ENCODE measurements at places on chromosomes 11 and 22. TPM values are rescaled to one million over a fixed set of nuclear protein-coding genes. Genes with fewer than 3 reads are reported as not detected.

APOA1 gene
- polyA plus RNA-seq, result not detected

OSM gene
- 1.6 TPM for polyA plus RNA-seq

RASL10A gene
- not detected for polyA plus RNA-seq

OR56A1 gene
- polyA plus RNA-seq, result not detected

TSGA10IP gene
- polyA plus RNA-seq, result not detected

LRRC55 gene
- polyA plus RNA-seq, result not detected

NAALAD2 gene
- polyA plus RNA-seq, result not detected

PSMC3 gene
- polyA plus RNA-seq, result 109 TPM

VPREB1 gene
- 23.1 TPM for polyA plus RNA-seq

CCDC81 gene
- polyA plus RNA-seq, result 0.22 TPM

TRIM49 gene
- not detected for polyA plus RNA-seq

TUB gene
- not detected for polyA plus RNA-seq

KCNJ1 gene
- polyA plus RNA-seq, result 0.20 TPM

KCNJ11 gene
- not detected for polyA plus RNA-seq

CRYBB3 gene
- not detected for polyA plus RNA-seq

NOX4 gene
- polyA plus RNA-seq, result not detected

GDPD4 gene
- polyA plus RNA-seq, result not detected

CALCA gene
- not detected for polyA plus RNA-seq

CD3D gene
- 3.9 TPM for polyA plus RNA-seq

KRTAP5-10 gene
- polyA plus RNA-seq, result not detected

MAP6 gene
- not detected for polyA plus RNA-seq

SCGB2A2 gene
- not detected for polyA plus RNA-seq

CCND1 gene
- polyA plus RNA-seq, result 6.2 TPM

NXPE2 gene
- polyA plus RNA-seq, result not detected

BRSK2 gene
- polyA plus RNA-seq, result not detected

TNNT3 gene
- not detected for polyA plus RNA-seq

FAM181B gene
- polyA plus RNA-seq, result not detected

MIAT gene
- polyA plus RNA-seq, result 0.09 TPM

CHRNA10 gene
- not detected for polyA plus RNA-seq

SLC22A6 gene
- not detected for polyA plus RNA-seq

SCGB1C1 gene
- 2.1 TPM for polyA plus RNA-seq

SYT7 gene
- not detected for polyA plus RNA-seq

FAM180B gene
- polyA plus RNA-seq, result not detected

C11orf87 gene
- not detected for polyA plus RNA-seq

AIFM3 gene
- not detected for polyA plus RNA-seq

TRIM6 gene
- polyA plus RNA-seq, result not detected

CRYBB2 gene
- polyA plus RNA-seq, result not detected

PHETA2 gene
- 2.1 TPM for polyA plus RNA-seq

SNAP29 gene
- 24.1 TPM for polyA plus RNA-seq

PVALB gene
- polyA plus RNA-seq, result 0.73 TPM

OR52A1 gene
- polyA plus RNA-seq, result not detected

RAB38 gene
- polyA plus RNA-seq, result not detected

GSC2 gene
- polyA plus RNA-seq, result not detected

TSPAN32 gene
- 9.5 TPM for polyA plus RNA-seq

CPT1A gene
- 4.1 TPM for polyA plus RNA-seq

PARVB gene
- 30.0 TPM for polyA plus RNA-seq

SEC14L6 gene
- polyA plus RNA-seq, result not detected

Data from naive B cell (primary cell).